ENCODE measurements at places on chromosomes 7 and 10.

GRCh38 chr7:116273283-116273917, 63.1 kb downstream of the TES start:
- DNase-seq, result no peak

DNA sequence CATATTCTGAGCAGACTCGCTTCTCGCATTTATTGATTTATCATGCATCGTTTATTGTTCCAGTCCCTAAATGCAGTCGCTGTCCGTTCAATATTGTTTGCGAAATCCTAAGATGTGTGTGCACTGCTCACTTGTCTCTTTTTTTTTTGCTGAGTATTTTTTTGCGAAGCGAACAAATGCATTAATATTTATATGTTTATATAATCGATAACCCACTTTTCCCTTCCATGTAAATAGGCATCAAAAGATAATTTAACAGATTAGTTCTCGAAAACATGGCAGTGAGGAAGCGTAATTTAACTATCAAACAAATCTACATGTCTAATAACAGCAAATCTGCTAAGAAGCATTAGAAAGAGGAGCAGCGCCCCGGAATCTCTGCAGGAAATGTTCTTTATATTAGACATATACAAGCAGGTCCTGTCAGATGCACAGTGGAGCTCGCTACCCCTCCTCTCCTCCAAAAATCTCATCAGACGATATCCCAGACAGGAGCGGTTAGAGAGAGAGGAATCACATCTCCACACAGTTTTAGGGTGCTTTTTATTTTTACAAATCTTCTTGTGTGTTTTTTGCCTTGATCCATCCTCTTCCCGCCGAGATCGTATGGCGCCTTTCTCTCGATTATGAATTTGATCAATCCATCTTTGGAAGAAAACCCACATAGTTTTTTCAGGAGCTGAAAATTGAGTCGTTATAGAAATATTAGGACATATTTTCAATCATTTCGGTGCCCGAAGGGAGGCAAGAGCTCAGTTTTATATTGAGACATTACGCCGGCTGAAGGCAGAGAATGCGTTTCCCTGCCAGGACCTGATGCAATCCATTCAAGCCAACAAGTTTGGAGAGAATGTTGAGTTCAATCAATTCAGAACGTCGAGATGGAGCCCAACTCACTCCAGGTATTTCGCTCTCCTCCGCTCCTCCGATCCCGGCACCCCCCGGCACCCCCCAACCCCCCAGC, at the start of gene ARID5B:
ARID5B (plus strand) TSS at position 871 of the 964 bp plus-strand sequence; CDS start at position 882, 11 bp downstream.
- peak; percentile 73 for DNase-seq

- no peak for DNase-seq
Measured at GRCh38 chr10:24556750-24557742, 166.6 kb downstream of the ARHGAP21 start.

GRCh38 chr7:33916357-33917081, 11.2 kb downstream of the BMPER start:
- no peak for DNase-seq

- DNase-seq, result no peak
Measured at GRCh38 chr7:105126436-105126975, 112.5 kb downstream of the KMT2E start.

All from NCI-H774 (cell line).